Ammon's horn (tissue), 1 donor: ENCODE measurements at places on chromosomes 6 and 20.

- peak; percentile 85 for DNase-seq
These were observed 62.3 kb downstream of the KIAA0319 start for GRCh38 chr6:24583463-24584381.

DNA sequence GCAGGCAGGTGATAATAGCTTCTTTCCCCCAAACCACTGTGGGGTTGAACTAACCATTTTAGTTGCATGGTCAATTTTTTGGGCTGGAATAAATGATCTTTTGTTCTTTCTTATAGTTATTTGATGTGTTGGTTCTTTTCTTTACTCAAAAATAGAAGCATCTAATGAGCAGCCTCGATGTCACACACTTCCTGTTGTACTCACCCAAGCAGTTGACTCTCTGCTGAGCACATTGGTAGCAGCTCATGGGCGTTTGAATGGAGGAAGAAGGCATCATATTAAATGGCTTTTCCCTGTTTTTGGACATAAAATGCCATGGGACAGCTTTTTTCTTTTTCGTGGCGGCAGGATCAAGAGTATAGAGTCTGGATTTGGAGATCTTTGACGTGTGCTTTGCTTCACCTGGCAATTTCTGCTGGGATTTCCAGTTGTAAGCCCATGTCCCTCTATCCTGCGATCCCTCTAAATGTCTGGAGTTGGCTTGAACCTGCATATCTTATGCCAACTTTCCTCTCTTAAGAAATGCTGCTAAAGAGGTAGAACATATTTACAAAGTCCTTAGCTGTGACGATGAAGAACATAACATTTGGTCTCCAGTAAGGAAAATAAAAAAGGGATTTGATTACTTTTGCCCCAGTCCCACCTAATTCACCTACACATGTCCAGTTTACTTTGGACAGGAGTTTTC is 268.3 kb downstream of the PRL start:
- DNase-seq, result no peak

GRCh38 chr6:163635731-163636364 is 221.3 kb downstream of the QKI start:
- no peak for DNase-seq

GRCh38 chr6:112029045-112029822 is 24.7 kb upstream of the CCN6 start:
- DNase-seq, result peak; percentile 75

DNA sequence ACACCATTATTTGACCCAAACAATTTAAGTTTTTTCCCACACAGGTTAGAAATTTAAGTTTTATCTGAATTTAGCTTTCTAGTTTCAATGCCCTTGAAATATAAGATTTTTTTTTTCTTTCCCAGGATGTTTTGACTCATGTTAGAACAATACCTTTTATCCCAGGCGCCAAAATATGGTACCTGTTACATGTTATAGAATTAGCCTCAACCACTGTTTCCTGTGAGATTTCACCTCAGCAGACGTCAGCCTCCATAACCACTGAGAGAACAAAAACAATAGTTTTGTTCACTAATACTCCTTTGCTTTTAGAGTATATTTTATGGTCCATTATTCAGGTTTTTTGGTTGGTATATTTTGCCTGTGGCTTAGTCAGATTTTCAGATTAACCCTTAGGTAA is 302.9 kb downstream of the CDKAL1 start:
- no peak for DNase-seq

GRCh38 chr6:901696-902460 is 208.9 kb upstream of the EXOC2 start:
- DNase-seq, result no peak

- no peak for DNase-seq
These were observed 70.1 kb upstream of the TENT5A start for GRCh38 chr6:81822568-81822967.

DNA sequence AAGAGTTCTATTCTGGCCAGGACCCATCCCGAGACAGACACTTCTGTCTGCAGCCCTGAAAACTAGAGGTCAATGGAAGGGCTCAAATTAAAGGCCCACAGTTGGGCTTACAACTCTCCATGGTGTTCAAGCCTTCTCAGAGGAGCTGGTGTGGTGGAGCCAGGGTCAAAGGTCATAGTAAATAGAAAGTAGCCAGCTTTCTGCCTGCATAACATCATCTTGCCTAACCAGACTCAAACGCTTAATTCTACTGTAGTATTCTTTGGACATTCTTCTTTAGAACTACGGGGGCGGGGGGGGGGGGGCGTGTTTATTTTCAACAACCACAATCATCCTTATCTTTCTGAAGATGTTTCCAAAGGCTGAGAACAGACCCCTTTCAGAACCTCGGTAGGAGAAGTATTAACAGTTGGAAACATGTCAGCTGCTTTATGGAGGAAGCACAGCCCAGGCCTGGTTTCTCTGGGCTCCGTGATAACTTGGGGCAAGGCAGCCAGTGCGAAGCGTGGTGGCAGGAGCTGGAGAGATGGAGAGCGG is 1.5 kb upstream of the RREB1 start:
- no peak for DNase-seq

DNA sequence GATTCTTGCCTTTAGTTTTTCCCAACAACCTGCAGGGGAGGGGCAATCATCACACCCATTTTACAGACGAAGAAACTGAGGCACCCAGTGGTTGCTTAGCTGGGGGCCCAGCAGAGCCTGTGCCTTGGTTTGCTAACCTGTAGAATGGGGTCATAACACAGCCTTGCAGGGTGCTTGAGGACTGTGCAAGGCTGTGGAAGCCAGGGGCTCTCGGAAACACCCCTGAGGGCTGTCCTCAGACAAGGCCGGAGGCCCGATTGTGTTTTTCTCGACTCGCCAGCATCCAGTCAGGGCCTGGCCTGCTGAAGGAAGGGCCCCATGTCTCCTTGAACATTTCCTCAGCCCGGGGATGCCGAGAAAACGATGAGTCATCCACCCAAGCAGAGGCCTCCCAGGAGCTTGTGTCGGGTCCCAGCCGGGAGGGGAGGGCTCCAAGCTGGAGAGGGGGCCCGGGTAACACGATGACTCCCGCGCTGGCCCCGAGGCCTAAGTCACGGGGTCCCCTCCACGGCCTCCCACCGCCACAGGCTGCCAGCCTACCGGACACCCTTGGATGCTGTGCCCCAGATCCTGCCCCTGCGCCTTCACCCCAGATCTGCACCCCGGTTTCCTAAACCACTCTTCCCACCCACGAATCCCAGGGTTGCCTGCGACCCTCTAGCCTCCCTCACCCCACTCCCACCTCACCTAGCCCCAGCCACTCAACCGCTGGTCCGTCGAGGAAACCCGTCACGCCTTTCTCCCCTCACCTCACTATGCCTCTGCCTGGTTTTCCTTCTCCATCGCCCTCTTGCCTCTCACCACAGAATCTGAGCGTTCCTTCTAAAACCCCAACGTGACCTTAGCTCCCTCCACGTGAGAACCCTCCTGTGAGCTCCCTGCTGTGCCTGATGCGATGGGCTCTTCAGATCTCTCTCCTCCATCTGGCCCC is 10.6 kb downstream of the NOL4L start:
- no peak for DNase-seq

GRCh38 chr6:170201361-170201760 is 89.5 kb downstream of the DLL1 start:
- no peak for DNase-seq

DNA sequence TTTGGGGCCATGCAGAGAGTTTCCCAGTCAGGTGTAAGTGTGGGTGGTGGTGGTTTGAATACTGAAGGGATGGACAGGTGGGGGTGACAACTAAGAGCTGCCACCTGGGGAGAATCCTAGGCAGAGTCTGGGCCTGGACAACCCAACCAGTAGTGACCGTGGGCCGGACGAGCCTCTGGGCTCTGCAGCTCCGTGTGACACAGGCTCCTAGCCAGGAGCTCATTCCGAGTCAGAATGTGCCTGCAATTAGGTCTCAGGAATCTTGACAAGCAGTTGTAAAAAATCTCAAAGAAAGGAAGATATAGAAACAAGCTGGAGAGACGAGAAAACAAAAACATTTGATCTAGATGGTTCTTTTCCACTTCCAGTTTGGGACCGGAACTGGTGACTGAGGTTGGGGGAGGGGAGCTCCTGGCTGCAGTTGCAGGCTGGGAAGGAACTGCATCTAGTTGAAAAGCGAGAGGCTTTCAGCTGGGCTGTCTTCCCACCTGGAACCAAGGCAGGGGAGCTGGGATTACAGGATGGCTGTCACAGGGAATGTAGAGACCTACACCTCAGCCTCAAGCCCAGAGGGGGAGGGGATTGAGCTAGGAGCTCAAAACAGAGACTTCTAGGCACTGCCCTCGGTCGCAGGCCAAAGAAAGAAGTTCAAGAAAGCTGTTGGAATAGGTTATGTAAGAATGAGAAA is 156.9 kb downstream of the PAX1 start:
- no peak for DNase-seq

- DNase-seq, result no peak
These were observed 171.3 kb upstream of the KCNK16 start for GRCh38 chr6:39493777-39494176.

DNA sequence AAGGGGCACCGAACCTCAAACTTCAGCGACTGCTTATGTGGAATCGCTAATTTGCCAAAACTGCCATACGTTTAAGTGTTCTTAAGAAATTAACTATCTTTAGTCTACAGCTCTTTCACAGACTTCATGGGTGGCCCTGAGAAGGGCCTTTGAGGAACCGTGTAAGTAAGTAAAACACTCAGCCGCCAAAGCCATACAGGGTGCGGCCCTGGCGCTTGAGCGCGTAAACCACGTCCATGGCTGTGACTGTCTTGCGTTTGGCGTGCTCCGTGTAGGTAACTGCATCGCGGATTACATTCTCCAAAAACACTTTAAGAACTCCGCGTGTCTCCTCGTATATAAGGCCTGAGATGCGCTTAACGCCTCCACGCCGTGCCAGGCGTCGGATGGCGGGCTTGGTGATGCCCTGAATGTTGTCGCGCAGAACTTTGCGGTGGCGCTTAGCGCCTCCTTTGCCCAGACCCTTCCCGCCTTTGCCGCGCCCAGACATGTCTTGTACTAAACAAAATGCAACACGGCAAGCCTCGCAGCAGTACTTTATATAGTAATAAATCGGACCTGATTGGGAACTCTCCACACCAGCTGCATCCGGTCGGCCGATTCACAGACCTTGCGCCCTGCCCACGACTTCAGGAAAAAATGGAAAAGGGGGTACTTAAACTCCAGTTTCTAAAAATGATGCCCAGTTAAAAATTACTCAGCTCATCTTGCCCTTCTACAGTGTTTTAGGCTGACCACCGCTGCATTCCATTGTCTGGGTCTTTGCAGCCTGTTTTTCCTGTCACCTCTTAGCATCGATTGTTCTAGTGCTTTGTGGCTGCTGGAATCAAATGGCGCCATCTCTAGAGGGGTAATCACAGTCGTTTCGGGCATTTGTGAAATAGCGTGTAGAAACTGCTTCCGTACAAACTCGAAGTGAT is 38.9 kb downstream of the OR2B2 start:
- peak; percentile 28 for DNase-seq

DNA sequence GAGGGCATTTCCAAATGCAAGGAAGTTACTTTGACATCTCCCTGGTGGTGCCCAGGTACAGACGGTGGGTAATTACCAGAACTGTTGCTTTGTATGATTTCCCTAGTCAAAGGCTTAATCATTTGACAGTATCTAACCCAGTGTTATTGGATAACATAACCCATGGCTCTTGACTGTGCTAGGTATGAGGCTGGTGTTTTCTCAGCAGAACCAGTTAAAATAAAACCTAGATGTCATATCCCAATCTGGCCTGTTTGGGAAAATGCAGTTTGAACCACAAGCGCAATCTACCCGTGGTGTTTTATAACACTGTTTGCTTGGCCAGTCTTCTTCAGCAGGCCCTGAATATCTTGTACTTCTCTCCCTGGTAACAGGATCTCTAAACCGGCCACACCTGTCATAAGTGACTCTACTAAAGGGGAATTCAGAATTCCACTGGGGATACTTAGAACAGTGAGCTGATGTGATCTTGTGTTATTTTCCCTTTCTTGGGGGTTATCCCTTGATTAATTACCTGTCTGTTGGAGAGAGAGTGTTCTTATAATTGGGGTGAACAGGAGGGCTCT is 32.8 kb downstream of the PPP1R14C start:
- no peak for DNase-seq

DNA sequence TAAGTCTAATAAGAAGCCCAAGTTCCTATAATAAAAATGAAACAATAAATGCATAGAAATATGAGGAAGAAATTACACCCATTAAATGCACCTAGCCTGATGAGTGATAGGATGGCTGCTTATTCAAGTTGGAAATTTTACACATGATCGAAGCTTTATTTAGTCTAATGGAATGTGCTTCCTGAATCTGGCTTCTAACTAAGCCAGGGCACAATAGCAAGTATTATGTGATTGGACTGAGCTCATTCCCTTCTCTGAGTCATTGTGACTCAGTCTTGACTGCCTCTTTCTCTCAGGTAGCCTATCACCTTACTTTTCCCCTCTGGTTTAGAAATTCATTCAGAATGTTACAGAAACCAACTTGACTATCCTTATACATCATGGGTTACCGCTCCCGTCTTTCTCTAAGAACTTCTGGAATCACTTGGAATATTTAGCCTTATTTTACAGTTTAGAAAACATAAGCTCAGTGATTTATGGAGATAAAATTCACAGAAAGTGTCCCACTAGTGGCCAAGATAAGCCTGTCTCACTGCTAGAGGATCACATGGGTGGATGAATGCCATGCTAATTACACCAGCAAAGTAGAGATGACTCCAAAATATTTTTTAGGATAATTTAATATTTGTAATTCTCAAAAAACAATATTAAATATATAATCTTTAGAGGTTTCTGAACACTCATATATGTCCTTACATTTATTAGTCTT is 505.3 kb upstream of the JAG1 start:
- no peak for DNase-seq

DNA sequence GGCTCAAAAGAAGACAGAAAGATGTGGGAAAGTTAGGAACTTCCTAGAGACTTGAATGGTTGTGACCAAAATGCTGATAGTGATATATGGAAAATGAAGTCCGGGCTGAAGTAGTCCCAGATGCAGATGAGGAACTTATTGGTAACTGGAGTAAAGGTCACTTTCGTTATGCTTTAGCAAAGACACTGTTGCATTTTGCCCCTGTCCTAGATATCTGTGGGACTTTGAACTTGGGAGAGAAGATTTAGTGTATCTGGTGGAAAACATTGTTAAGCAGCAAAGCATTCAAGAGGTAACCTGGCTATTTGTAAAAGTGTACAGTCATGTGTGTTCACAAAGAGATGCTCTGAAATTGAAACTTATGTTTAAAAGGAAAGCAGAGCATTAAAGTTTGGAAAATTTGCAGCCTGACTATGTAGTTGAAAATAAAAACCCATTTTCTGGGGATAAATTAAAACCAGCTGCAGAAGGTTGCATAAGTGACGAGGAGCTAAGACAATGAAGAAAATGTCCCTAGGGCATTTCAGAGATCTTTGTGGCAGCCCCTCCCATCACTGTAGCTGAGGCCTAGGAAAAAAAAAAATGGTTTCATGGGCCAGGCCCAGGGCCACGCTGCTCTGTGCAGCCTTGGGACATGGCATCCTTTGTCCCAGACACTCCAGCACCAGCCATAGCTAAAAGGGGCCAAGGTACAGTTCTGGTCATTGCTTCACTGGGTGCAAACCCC is 1692.2 kb downstream of the HACE1 start:
- DNase-seq, result no peak
